ENCODE measurements at places on chromosomes 3 and 15. TPM values are rescaled to one million over a fixed set of nuclear protein-coding genes. Genes with fewer than 3 reads are reported as not detected.
A peak's percentile ranks its signal among the peaks of the same experiment; 100 is the strongest.

GRCh38 chr15:36080759-36081158 lies 498.7 kb upstream of the CDIN1 start:
- DNase-seq = no peak

- no peak for DNase-seq
Measured at GRCh38 chr3:65342084-65342683, 654.4 kb upstream of the ADAMTS9 start.

GOLGA8T gene
- 0.27 TPM for total RNA-seq

- no peak for DNase-seq
Measured at GRCh38 chr3:23385327-23385726, 182.2 kb downstream of the UBE2E2 start.

- no peak for DNase-seq
Measured at GRCh38 chr3:141651409-141651808, 86.7 kb upstream of the RNF7 start.

DNA sequence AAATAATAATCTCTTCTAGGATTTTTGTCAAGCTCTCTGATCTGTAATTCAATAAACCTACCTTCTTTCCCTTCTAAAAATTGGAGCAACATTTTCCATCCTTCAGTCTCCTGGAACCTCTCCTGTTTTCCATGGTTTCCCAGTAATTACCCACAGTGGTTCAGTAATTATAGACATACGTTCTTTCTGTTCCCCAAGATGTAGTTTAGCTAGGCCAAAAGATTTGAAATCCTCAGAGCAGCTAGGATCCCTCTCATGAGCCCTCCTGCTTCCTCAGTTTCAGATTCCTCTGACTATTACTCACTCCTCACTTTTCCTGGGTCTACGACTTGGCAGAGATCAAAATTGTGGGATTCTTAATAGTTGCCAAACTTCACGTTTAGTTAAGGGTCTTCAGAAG lies 76.9 kb upstream of the IGSF10 start:
- DNase-seq = no peak

- DNase-seq = no peak
Measured at GRCh38 chr3:127417709-127418559, 130.1 kb upstream of the PRR20G start.

DNA sequence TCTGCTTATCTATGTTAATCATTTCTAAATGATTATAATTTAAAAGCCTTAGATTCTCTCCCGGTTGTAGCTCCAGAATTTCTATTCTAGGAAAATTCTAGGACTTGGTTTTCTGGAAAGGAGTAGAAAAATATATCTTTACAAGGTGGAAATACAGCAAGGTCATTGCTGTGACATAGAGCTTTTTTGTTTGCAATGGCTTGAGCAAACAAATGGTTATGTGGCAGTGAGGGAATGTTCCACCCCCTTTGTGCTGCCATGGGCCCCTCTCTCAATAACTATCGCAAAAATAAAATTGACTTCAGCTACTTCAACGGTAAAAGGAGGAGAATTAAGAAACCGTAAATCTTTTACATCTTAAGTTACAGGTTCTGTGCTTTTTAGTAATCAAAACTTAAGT lies 517.1 kb downstream of the EPHA3 start:
- no peak for DNase-seq

DNA sequence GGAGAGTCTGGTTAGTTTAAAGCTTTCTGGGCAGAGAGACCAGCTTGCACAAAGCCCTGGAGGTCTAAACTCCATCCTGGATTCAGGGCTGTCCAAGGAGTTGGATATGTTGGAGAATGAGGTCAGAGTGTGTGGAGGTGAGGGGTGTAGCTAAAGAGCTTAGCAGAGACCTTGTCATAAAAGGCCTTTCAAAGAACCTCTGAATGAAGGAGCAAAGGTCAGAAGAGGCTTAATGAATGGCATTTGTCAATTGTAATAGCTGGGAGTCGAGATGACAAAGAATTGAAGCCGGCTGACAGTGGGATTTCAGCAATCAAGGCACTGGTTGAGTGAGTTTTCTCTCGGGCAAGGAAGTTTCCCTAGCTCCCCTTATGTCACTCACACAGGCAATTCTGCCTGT lies 202.6 kb downstream of the PDCD6IP start:
- DNase-seq = no peak

CCDC54 gene
- not detected for total RNA-seq

DNA sequence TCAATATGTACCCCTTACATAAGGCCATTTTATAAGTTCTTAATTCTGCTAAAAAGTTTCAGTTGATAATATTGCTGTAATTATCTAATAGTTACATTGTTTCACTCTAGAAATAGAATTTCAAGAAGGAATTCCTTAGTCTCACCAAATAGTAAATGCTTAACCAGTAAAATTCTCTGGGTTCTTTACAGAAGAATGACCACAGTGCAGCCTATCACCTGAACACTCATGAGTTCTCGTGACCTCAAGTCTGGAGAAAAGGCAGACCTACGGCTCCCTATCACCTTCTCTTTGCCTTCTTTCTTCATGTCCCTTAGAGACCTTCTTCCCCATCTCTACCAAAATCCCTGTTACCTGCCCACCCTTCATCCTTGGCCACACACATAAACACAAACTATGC lies 30.9 kb downstream of the CCDC191 start:
- peak; percentile 4 for DNase-seq

ARHGAP31 gene
- total RNA-seq = 17.0 TPM

DNA sequence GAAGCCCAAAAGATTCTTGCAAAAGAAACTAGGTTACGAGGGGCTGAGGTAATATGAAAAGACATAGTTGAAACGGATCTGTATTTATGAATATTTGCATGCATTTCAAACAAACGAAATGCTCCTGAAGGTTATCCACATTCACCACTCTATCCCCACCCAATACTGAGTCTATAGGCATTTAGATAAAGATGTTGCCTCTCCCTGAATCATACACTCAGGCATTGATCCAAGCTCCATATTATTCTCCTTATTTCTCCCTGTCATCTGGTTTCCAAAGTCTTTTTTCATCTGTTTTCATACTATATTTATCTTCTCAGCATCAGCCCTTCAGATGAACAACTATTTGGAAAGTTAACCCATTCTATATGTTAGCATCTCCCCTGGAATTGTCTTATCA lies 492.5 kb upstream of the TGFBR2 start:
- no peak for DNase-seq

DNAJA4 gene
- 9.9 TPM for total RNA-seq

ZNF80 gene
- total RNA-seq = not detected

CPA3 gene
- total RNA-seq = not detected

NMNAT3 gene
- 8.6 TPM for total RNA-seq

DNA sequence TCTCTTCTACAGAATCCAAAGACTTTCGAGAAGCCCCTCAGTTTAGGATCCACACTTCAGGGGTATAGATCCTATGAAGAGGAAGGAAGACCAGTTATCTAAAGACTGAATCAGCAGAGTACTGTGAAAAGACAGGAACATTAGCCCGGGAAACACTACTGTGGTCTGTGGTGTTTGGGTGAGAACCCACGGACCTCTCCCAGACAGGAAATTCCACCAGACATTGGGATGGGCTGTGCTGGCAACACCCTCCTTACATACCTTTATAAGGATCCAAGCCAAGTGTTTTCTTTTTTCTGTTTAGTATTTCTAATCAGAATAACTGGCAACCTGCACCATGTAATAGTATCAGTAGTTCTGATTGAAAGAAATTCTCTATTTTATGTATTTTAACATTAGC lies 14.1 kb downstream of the TMEM207 start:
- DNase-seq = no peak

- no peak for DNase-seq
Measured at GRCh38 chr15:66767240-66767659, 65.2 kb downstream of the SMAD6 start.

DNA sequence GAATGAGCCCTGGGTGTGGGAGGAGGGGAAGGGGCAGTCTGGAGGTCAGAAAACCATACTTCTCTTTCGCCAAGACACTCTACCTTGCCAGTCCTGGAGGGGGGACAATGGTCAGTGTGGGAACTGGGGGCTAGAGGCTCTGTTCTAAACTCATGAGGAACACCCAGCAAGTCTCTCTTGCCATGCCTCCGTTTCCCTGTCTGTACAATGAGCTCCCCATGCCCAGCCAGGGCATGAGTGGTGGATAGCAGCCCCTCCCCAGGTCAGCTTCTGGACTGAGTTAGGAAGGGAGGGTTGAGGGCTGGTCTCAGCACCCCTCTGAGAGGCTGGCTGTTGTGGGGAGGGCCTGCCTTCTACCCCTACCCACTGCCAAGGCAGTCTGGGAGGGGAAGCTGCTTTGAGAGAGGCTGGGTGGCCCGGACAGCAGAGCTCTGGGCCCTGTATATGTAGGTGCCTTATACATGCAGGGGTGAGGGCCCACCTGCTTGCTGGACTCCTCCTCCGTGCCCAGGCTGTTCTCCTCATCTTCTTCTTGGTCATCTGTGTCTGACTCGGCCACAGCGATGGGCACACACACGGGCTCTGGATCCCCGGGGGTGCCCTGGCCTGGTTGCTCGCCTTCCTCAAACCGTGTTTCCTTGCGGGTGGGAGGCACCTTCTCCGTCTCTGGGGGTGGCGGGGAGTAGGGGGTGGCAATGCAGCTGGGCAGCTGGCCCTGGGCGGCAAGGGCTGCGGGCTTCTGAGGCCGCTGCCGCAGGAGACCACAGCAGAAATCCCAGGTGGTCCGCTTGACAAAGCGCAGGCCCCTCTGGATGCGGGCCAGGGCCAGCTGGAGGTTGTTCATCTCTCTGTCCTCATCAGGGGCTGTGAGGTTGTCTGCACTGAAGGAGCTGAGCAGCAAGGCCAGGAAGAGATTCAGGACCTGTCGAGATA lies 68.8 kb downstream of the SCN5A start:
- DNase-seq = no peak

DNA sequence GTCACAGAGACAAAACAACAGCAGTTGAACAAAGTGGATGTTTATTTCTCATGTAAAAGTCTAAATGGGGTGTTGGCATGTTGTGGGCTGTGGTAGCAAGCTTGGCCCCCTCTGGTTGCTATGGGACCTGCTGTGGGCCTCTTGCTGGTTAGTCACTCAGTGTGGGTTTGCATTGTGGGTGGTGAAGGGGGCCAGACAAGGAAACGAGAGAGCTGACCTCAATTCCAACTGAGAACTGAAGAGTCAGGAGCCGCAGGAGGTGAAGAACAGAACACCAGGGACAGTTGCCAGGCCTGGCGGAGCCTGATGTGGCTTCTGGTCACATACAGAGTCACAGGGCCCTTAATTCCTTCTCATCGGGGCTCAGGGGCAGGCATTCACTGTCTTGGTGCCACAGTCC lies 1.9 kb upstream of the ADPGK start:
- DNase-seq = no peak

GRCh38 chr3:119033393-119034255 lies 1.0 kb downstream of the IGSF11 start:
- DNase-seq = no peak

DNA sequence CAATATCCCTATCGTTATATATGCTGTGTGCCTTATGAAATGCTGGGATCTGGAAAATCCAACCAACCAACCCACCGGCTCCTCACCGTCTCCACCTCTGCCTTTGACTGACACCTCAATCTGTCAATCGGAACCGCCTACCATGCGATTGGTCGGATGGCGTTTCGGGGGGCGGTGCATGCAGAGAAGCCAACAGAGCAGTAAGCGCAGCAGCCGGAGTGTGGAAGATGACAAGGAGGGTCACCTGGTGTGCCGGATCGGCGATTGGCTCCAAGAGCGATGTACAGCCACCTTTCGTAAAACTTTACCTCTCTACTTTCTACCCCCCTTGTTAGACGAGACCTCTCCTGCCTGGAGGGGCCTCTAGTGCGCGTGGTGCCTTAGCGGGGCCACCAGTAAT lies 6.3 kb downstream of the CLK3 start:
- DNase-seq = no peak

- DNase-seq = no peak
Measured at GRCh38 chr3:183564046-183564445, 8.5 kb upstream of the KLHL6 start.

GRCh38 chr3:184242297-184242685 lies 6.5 kb downstream of the ALG3 start:
- no peak for DNase-seq

- no peak for DNase-seq
Measured at GRCh38 chr3:16927485-16927884, 42.7 kb downstream of the PLCL2 start.

DNA sequence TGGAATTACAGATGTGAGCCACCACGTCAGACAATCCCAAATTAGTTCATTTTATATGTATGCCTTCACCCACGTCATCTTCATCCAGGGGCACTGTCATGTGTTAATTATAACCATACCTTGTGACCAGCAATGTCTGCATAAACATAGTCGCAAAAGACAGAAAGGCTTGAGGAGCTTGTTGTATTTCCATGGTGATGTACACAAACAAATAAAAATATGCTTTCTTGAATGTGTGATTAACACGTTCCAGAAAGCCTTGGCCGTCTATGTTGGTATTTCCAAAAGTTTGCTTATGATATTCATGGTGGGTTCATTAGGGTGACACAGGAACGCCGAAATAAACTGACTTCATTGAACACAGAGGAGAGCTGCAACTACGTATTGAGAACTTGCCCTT lies 524.7 kb upstream of the ZNF717 start:
- DNase-seq = no peak

DNA sequence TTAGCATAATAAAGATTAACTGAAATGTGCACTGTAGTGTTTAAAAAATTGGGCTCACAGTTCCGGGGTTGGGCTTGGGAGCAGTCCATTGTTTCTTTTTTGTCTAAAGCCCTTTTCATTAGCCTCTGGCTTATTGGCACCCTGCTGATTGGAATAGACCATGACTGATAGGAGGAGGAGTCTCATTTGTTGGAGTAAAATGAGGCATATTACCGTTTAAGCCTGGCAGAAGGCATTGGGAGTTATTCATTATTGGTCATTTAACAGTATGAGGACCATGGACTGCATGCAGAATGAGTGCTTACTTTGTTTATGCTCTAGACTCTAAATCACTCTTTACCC lies 139.0 kb upstream of the CGNL1 start:
- no peak for DNase-seq
